ENCODE measurements at places on chromosomes 2 and 18.

- no peak for DNase-seq
Measured at GRCh38 chr2:64988420-64989125, 626 bp upstream of the SLC1A4 start.

GRCh38 chr2:79977792-79978191 lies 326.8 kb downstream of the LRRTM1 start:
- DNase-seq = no peak

- no peak for DNase-seq
Measured at GRCh38 chr2:174552880-174553279, 44.7 kb downstream of the WIPF1 start.

DNA sequence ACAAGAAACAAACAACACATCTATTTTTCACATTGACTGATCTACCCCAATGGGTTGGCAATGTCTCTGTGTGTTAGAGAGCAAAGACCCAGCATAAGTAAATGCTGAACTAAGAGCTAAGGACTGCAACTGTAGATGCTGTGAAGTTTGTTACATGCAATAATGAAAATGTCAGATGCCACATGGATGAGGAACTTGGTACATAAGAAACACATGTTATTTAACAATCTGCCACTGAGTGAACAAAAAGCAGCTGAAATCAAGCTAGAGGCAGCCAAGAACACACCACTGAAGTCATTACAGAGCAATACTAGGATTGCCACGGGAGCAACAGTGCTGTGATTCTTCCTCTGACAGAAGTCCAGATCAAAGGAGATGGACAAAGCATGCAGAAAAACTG lies 389.4 kb downstream of the CDH2 start:
- no peak for DNase-seq

- DNase-seq = no peak
Measured at GRCh38 chr2:222745836-222746559, 74.5 kb downstream of the MOGAT1 start.

- DNase-seq = peak; percentile 11
Measured at GRCh38 chr2:208033701-208034502, 8.6 kb upstream of the PLEKHM3 start.

- DNase-seq = no peak
Measured at GRCh38 chr2:30074023-30074422, 72.8 kb upstream of the YPEL5 start.

DNA sequence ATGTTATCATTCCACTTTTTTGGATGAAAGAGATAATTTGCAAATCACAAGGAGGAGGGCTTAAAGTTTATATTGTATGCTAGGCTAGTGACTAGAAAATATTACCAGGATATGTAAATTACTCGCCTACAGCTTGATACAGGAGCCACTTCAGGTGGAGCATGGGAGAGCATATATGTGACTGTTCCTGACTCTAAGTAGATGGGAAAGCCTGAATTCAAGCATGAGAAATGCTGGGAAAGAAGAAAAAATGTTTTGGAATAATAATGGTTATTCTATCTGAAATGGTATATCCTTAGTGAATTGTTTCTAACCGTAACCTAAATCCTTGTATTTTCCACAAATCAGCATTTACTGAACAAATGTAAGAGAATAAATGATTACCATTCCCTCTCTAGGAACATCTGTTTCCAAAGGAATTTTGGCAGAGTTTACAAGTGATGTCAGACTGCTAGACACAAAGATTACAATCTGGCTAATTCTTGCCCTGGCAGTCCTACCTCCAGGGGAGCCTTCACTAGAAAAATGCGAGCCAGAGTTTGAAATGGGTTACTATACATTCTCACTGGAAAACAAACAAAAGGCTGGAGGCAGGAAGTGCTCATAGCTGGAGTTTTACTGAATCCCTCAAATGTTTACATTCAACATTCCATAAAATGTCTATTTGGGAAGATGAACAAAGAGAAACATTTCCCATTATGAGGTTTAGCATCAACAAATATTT lies 129.4 kb upstream of the MAPRE2 start:
- DNase-seq = no peak

Data from GF-D8 (cell line).